ENCODE measurements at places on chromosomes 2 and 18.

DNA sequence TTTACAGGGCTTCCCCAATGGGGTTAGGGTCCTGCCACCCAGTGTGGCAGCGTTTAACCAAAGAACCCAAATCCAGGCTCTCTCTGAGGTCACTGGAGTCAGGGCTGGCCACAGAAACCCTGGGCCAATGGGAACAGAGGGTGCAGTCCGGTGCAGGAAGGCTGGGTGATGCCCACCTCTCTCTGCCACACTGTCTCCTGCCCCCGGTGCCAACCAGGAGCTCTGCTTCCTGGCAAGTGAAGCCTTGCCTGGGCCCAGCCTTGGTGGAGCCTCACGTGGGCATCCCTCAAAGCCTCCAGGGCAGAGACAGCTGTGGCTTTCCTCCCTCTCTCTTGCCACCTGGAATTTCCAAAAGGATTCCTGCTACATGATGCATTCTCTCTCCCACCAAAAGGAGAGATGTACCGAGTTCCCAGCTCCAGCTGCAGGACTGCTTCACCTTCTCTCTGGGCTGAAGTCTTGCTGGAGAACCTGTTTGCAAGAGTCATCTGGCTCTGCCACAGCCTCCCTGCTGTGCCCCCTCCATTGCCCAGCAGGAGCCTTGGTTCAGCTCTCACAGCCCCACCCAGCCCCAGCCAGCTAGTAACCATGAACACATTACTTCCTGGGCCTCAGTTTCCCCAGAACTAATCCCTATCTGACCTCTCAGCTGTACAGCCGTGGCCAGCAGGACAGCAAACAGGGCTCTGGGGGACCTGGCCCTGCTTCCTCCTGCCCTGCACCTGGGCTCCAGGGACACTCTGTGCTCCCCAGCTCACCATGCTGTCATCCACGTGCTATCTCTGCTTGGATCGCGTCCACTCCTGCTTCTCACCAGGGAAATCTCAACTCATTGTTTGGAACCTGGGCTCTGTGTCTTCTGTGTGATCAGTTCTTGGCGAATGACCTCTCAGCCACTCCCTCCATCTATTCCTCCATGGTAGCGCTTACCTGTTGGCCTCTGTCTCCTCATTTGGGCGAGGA is 43.4 kb downstream of the KCNF1 start:
- no peaks in the 10 kb centered on the region for H3K4me1 ChIP-seq
- DNase-seq, result no peak
- H3K27me3 ChIP-seq, result peaks cover 4% of the 10 kb centered on the region
- H3K27ac ChIP-seq, result no peak overlapping the region
- no peaks in the 10 kb centered on the region for H3K36me3 ChIP-seq

DNA sequence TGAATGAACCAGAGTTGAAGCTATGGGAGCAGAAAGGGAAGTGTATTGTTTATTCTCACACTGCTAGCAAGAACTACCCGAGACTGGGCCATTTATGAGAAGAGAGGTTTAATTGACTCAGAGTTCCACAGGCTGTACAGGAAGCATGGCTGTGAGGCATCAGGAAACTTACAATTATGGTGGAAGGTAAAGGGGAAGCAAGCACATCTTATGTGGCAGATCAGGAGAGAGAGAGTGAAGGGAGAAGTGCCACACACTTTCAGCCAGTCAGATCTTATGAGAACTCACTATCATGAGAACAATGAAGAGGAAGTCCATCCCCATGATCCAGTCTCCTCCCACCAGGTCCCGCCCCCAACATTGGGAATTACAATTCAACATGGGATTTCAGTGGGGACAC is 383.2 kb upstream of the SLC14A2 start:
- H3K36me3 ChIP-seq, result no peaks in the 10 kb centered on the region
- no peaks in the 10 kb centered on the region for H3K27me3 ChIP-seq
- no peaks in the 10 kb centered on the region for H3K4me1 ChIP-seq
- H3K4me3 ChIP-seq, result no peak overlapping the region
- DNase-seq, result no peak

GRCh38 chr2:49189512-49190225 is 35.4 kb upstream of the FSHR start:
- DNase-seq, result no peak
- no peaks in the 10 kb centered on the region for H3K27me3 ChIP-seq
- H3K27ac ChIP-seq, result no peak overlapping the region

- H3K27ac ChIP-seq, result no peak overlapping the region
- no peaks in the 10 kb centered on the region for H3K27me3 ChIP-seq
Measured at GRCh38 chr2:151616760-151617339, 117.4 kb downstream of the NEB start.

DNA sequence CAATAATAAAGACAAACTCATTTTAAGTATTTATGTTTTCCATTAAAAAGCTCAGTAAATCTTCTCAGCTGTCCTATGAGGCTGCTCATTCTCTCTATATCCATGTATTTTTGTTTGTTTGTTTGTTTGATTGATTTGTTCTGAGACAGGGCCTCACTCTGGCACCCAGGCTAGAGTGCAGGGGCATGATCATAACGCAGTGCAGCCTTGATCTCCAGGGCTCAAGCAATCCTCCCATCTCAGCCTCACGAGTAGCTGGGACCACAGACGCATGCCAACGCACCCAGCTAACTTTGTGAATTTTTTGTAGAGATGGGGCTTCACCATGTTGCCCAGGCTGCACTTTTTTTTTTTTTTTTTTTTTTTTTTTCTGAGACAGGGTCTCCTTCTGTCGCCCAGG is 5.6 kb downstream of the STRN start:
- H3K4me1 ChIP-seq, result peaks cover 12% of the 10 kb centered on the region
- no peaks in the 10 kb centered on the region for H3K27me3 ChIP-seq
- no peaks in the 10 kb centered on the region for H3K36me3 ChIP-seq
- H3K27ac ChIP-seq, result no peak overlapping the region
- no peak overlapping the region for H3K4me3 ChIP-seq

DNA sequence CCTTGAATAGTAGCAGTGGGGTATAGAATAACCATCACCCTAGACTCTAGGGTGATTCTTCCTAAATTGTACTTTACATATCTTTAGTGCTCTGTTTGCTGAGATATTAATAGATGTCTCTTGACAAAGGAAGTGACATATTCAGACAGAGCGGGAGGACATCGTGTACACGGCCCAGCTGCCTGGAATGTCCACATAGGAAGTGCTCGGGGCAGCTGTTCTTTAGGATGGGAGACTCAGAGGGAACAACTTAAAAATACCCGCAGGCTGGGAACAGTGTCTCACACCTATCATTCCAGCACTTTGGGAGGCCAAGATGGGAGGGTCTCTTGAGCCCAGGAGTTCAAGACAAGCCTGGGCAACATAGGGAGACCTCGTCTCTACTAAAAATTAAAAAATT is 206.1 kb downstream of the FAM210A start:
- no peak overlapping the region for H3K4me3 ChIP-seq
- DNase-seq, result no peak
- H3K4me1 ChIP-seq, result no peaks in the 10 kb centered on the region
- H3K27ac ChIP-seq, result no peak overlapping the region

- H3K4me3 ChIP-seq, result no peak overlapping the region
- DNase-seq, result no peak
- peaks cover 4% of the 10 kb centered on the region for H3K4me1 ChIP-seq
Measured at GRCh38 chr2:100237770-100238169, 84.5 kb downstream of the LONRF2 start.

GRCh38 chr2:105840933-105841332 is 96.2 kb downstream of the NCK2 start:
- no peak for DNase-seq
- H3K4me3 ChIP-seq, result no peak overlapping the region
- no peaks in the 10 kb centered on the region for H3K27me3 ChIP-seq
- peaks cover 23% of the 10 kb centered on the region for H3K4me1 ChIP-seq
- H3K36me3 ChIP-seq, result no peaks in the 10 kb centered on the region

DNA sequence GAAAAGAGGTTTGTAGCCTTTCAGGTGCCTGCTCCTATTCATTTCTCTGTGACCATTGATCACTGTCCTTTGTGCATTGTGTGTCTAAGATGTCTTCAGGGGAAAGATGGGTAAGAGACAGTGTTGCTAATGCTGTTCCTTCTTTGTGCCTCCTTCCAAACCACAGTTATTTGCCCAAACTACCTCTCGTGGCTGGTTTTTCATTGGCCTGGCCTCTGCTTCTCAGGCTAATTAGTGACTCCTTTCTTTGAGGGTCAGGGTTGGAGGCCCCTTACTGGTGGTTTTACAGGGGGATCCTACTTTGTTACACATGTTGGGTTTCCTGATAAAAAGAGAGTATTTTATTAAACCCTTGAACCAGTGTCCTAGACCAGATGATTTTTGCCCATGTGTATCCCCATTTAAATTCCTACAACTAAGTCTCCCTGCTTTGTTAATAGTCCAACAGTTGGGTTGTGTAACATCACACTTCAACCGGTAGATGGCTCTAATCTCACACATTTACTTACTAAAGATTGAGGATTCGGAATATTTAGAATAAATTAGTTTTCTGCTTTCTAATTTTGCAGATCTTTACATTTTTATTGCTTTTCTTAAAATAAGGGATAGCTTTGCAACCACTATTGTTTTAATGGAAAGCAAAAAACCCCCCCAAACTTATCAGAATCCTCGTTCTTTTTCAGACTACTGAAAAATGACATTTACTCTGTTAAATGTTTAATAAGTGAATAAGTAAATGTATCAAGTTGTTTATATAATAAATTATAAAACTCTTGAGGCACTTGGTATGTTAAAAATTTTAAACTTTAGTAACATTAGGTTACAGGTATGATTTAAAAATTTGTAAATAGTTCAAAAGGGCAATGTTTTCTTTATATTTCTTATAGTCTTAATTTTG is 2.4 kb downstream of the MARS2 start:
- DNase-seq, result no peak
- peak overlapping the region; percentile 94 for H3K4me3 ChIP-seq
- no peaks in the 10 kb centered on the region for H3K36me3 ChIP-seq
- no peaks in the 10 kb centered on the region for H3K27me3 ChIP-seq

- no peak overlapping the region for H3K27ac ChIP-seq
- H3K36me3 ChIP-seq, result no peaks in the 10 kb centered on the region
- H3K27me3 ChIP-seq, result no peaks in the 10 kb centered on the region
- no peak overlapping the region for H3K4me3 ChIP-seq
Measured at GRCh38 chr18:60596928-60597327, 224.4 kb upstream of the MC4R start.

DNA sequence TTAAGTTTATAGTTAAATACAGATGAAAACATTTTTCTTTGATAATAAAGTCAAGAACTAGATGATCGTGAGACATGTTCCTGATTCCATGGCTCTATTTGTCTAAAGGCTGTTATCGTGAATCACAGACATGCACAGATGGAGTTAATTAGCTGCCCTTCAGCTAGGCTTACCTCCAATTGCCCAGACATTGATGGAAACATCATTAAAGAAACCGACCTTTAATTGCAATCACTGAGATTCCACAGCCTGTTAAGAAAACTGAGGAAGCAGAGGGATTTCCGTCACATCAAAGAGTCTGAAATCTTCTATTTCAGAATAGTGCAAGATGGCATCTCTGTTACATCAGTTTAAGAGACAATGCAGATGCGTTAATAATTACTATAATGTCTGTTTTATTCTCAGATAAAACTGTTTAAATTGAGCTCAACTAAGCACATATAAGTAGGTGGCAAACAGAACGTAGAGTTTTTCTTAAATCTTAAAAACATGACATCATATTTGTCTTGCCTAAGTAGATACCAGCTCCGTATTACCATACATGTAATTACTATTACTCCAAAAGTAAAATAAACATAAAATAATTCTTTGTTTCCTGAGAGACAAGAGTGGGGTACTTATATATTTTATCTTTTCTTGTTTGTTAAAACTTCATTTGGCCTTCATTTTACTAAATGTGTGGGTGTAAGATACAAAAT is 23.9 kb upstream of the CRACDL start:
- no peaks in the 10 kb centered on the region for H3K27me3 ChIP-seq
- no peaks in the 10 kb centered on the region for H3K4me1 ChIP-seq
- no peak for DNase-seq
- H3K27ac ChIP-seq, result no peak overlapping the region

- no peak overlapping the region for H3K4me3 ChIP-seq
- H3K4me1 ChIP-seq, result no peaks in the 10 kb centered on the region
- H3K36me3 ChIP-seq, result no peaks in the 10 kb centered on the region
- H3K27ac ChIP-seq, result peak overlapping the region; percentile 4
Measured at GRCh38 chr2:45699032-45699658, 47.7 kb downstream of the PRKCE start.

GRCh38 chr2:128797937-128798336 is 479.3 kb upstream of the HS6ST1 start:
- DNase-seq, result no peak
- H3K36me3 ChIP-seq, result no peaks in the 10 kb centered on the region
- no peaks in the 10 kb centered on the region for H3K27me3 ChIP-seq
- H3K4me1 ChIP-seq, result peaks cover 32% of the 10 kb centered on the region
- H3K27ac ChIP-seq, result no peak overlapping the region
- no peak overlapping the region for H3K4me3 ChIP-seq

GRCh38 chr2:186696290-186696689 is 2.4 kb downstream of the FAM171B start:
- H3K36me3 ChIP-seq, result no peaks in the 10 kb centered on the region
- H3K4me1 ChIP-seq, result no peaks in the 10 kb centered on the region
- H3K27ac ChIP-seq, result no peak overlapping the region
- H3K4me3 ChIP-seq, result no peak overlapping the region

- no peak overlapping the region for H3K4me3 ChIP-seq
- no peak for DNase-seq
- H3K27me3 ChIP-seq, result no peaks in the 10 kb centered on the region
- H3K27ac ChIP-seq, result peak overlapping the region; percentile 49
- peaks cover 6% of the 10 kb centered on the region for H3K4me1 ChIP-seq
Measured at GRCh38 chr2:62817995-62818713, 112.6 kb downstream of the EHBP1 start.

GRCh38 chr2:147559070-147559725 is 285.6 kb upstream of the ACVR2A start:
- no peaks in the 10 kb centered on the region for H3K4me1 ChIP-seq
- H3K4me3 ChIP-seq, result no peak overlapping the region
- no peaks in the 10 kb centered on the region for H3K27me3 ChIP-seq
- H3K36me3 ChIP-seq, result no peaks in the 10 kb centered on the region
- DNase-seq, result no peak
- no peak overlapping the region for H3K27ac ChIP-seq

GRCh38 chr2:104755026-104755878 is 98.7 kb upstream of the POU3F3 start:
- H3K4me3 ChIP-seq, result no peak overlapping the region
- H3K4me1 ChIP-seq, result no peaks in the 10 kb centered on the region
- H3K36me3 ChIP-seq, result no peaks in the 10 kb centered on the region
- DNase-seq, result no peak
- H3K27me3 ChIP-seq, result no peaks in the 10 kb centered on the region
- no peak overlapping the region for H3K27ac ChIP-seq

- H3K4me1 ChIP-seq, result no peaks in the 10 kb centered on the region
- H3K27me3 ChIP-seq, result no peaks in the 10 kb centered on the region
- H3K27ac ChIP-seq, result no peak overlapping the region
Measured at GRCh38 chr18:11514267-11514666, 95.1 kb upstream of the SLC35G4 start.
